ENCODE measurements at places on chromosomes 1 and 21. TPM values are rescaled to one million over a fixed set of nuclear protein-coding genes. Genes with fewer than 3 reads are reported as not detected.

The SDC3 gene
- 36.1 TPM for total RNA-seq

The ZNF687 gene
- 33.3 TPM for total RNA-seq

The TUFT1 gene
- total RNA-seq: 66.4 TPM

The CYP4X1 gene
- 1.3 TPM for total RNA-seq

The LCE1B gene
- total RNA-seq: not detected

The GSTM2 gene
- total RNA-seq: 10.2 TPM

The CYP4B1 gene
- total RNA-seq: not detected

The KMO gene
- 1.8 TPM for total RNA-seq

The KRTAP20-4 gene
- not detected for total RNA-seq

The DCST1 gene
- not detected for total RNA-seq

The RAB25 gene
- total RNA-seq: not detected

The FCRL1 gene
- total RNA-seq: not detected

The TMEM240 gene
- 4.1 TPM for total RNA-seq

The SETSIP gene
- total RNA-seq: not detected

The COL11A1 gene
- 106 TPM for total RNA-seq

The CLDN19 gene
- total RNA-seq: 0.05 TPM

The ITLN1 gene
- not detected for total RNA-seq

The VCAM1 gene
- 0.08 TPM for total RNA-seq

The CNR2 gene
- not detected for total RNA-seq

The CYP2J2 gene
- not detected for total RNA-seq

The ZBTB8B gene
- 0.08 TPM for total RNA-seq

The TATDN3 gene
- total RNA-seq: 9.5 TPM

The FCN3 gene
- total RNA-seq: not detected

The TPTE gene
- not detected for total RNA-seq
